Right hindlimb (tissue), 1 donor: ENCODE measurements at places on chromosomes 13 and 19.

DNA sequence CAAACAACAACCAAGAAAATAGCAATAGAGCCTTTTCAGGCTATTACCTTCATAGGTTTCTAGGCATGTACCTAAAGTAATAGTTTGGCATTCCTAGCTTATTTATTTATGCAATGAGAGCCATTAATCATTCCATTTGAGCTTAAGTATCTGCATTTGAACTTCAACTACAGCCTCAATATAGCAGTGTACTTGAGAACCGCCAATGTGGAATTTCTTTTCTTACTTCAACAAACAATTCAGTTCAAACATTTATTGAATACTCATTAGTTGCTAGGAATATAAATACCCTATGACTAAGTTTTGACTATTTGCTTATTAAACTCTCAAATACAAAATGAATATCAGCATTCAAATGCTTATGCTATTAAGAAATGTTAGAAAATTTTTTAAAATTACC lies 38.0 kb upstream of the FREM2 start:
- DNase-seq = no peak

GRCh38 chr13:33512880-33513554 lies 227.5 kb upstream of the STARD13 start:
- no peak for DNase-seq

DNA sequence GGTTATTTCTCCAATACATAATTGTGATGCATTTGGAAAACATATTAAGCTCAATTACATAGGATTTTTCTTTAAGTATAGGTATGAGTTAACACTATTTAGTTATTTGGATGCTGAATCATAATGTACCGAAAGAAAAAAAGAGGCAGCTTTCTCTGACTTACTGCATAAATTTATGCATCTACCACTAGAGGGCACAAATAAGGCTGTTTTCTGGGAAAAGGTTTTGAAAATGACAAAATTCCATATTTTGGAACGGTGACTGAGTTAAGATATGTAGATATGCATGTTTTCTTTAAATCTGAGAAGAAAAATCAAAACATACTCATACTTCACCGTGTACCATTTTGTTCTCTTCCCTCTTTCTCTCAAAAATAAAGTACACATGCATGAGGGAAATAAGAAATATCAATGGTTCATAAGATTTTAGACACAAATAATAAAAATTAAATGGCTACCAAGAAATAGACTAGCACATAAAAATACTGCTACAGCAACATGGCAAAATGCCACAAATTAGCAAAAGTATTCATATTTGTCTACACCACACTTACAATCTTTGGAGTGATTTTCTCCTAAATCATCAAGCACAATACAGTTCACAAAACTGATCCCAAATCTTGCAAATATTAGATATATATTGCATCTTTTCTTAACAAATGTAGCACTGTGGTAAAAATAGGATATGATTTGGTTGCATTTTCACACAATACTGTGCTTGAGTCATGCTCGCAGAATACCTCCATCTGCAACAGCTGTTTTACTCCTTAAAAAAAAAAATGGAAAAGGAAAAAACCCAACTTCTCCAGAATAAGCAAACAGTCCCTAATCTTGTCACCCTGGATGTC lies 260.0 kb downstream of the FGF14 start:
- no peak for DNase-seq

GRCh38 chr13:28478127-28478526 lies 16.8 kb downstream of the FLT1 start:
- DNase-seq = no peak

- no peak for DNase-seq
Observed at GRCh38 chr13:32431361-32431760, 3.4 kb upstream of the N4BP2L1 start.

DNA sequence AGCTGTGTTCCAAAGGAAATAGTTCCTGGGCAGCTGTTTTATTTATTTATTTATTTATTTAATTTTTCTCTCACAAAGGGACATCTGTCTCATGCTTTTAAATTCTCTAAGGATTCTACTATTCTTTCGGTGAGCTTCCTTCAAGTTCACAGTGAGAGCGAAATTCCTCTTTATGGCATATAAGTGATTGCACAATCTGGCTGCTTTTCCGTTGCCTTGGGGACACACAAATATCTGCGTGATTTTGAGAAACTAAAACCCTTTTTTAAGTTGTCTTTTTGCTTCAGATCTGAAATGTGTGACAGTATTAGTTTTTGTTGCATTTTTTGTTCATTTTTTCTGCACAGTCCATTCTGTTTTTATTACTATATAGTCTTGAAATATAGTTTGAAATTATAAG lies 19.2 kb downstream of the ZNF486 start:
- DNase-seq = no peak

DNA sequence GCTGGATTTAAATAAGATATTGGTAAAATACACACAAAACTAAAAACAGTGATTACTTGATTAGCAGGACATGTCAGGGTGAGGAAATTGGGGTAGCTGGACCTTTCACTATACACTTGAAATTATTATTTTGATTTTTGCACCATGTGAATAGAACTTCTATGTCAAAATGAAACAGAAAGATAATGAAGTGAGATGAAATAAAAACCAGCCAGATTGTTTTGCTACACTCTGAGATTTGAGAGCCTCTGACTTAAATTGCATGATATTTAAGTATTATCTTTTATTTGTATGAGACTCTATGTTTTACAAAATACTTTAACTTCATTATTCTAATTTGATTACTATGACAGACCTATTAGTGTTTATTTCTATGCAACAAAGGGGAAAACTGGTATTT lies 819.6 kb upstream of the ATXN8OS start:
- DNase-seq = no peak
